ENCODE measurements at places on chromosomes 4 and X.

DNA sequence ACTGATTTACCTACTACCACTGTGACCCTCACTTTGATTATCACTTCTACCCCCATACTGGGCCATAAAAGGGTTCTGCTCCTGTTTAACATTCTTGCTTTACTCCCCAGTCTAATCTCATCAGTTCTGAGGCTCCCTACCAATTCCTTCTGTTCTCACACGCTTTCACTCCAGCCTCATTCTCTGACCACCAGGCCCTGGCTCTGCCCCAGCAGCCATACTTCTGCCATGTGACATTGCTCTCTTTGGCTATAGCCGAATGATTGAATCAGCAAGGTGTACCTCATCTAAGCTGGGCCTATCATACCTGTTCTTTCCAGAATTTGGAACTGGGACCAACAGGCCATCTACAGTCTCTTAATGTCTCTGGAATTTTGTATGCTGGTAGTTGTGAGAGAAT lies 14.4 kb upstream of the ELF2 start:
- no peak for DNase-seq

DNA sequence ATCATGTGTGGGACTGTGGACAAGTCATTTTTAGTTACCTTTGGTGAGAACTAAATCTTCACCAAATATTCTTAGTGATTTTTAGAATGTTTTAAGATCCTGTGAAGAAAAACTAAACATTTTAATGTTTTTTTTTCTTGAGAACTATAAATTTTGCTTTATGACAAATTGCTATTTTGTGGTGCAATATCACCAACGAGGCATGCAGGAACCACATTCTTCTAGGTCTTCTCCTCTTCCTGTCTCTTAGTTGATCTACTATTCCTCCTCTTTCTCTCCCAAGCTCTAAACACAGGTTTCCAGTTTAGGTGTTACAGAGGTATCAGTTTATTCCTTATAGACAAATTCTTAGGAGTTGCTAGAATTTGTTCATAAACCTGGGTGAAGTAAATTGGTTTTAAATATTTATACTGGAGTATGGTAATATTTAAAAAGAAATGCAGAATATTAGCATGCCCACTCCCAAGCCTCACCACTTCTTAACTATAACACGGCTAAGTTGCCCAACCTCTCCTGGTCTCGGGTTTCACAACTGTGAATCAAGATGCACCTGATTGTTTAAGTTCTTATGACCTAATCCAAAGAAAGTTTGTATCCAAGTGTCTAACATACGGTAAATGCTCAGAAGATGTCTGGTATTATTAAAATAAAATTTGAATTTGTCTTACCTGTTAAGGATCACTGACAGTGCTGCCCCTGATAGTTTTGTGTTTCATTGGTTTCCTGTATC lies 56.5 kb upstream of the CLNK start:
- no peak for DNase-seq

GRCh38 chrX:46865281-46865680 lies 28.4 kb downstream of the RP2 start:
- no peak for DNase-seq

- DNase-seq, result no peak
Measured at GRCh38 chr4:113541933-113542332, 219.6 kb downstream of the CAMK2D start.

DNA sequence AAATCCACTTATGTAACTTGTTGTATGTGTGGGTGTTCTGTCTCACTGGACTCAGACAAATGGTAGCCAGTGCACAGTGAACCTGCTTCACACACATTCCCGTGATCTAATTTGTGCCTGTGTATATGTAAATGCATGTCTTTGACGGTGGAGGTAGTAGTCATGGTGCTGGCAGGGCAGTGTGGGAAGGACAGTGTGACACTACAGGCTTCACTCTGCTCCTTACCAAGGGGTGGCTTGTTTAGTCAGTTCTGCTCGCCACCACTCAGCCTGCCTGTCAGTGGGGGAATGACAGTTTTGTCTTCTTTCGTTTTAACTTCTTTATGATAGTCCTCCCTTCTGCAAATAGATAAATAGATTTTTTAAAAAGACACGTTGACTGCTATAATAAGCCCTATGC lies 17.7 kb upstream of the PAQR3 start:
- no peak for DNase-seq

GRCh38 chrX:41475591-41476241 lies 28.6 kb downstream of the NYX start:
- DNase-seq, result no peak

- DNase-seq, result no peak
Measured at GRCh38 chr4:176308441-176308840, 11.3 kb upstream of the SPCS3 start.
